EH (cell line): ENCODE measurements at places on chromosomes 16 and 17.

GRCh38 chr17:40921026-40921425 is 16.4 kb downstream of the KRT23 start:
- no peak for DNase-seq

- DNase-seq: peak; percentile 25
Observed at GRCh38 chr16:77169650-77170236, 21.2 kb upstream of the MON1B start.

GRCh38 chr17:10349403-10349802 is 23.4 kb downstream of the MYH13 start:
- no peak for DNase-seq

GRCh38 chr16:79911660-79912059 is 311.1 kb upstream of the MAF start:
- no peak for DNase-seq

DNA sequence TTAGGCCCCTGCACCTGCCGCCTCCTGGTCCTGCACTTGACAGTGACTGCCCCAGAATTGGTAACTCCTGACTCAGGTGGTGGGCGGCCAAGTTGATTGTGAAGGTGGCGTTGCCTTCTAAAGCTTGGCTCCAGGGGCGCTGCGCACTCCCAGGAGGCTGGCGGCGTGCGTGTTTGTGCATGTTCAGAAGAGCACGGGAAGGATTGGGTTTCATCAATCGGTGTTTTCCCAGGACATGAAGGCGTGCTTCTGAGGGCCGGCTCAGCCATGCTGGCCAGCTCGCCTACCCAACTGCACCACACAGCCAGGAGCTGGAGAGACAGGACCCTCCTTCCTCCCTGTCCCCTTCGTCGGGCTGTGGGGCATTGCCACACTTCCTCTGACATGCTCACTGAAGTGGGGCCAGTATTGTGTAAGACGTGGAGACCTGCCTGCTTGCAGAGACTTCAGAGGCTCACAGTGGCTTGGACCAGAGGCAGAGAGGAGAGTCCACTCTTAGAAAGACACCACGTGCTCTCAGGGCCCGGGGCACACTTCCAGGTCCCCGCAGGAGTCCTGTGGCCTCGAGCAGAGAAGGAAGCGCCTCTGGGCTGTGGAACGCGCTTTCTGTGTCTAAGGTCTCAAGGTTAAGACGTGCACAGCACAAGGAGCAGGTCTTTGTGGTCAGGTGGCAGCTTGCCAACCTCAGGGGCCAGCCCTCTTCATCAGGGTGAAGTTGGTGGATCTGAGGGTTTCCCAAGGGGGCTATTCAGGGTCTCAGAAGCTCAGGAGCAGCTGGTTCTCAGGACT is 2.8 kb downstream of the RAB40C start:
- no peak for DNase-seq

GRCh38 chr16:86061318-86061695 is 162.3 kb downstream of the IRF8 start:
- no peak for DNase-seq

GRCh38 chr17:45431531-45432404 is 902 bp downstream of the ARHGAP27 start:
- DNase-seq: peak; percentile 70

- DNase-seq: no peak
Observed at GRCh38 chr16:11634312-11634711, 33.9 kb upstream of the SNN start.

GRCh38 chr16:56362706-56363105 is 62.6 kb downstream of the AMFR start:
- no peak for DNase-seq

- DNase-seq: no peak
Observed at GRCh38 chr17:58329810-58330537, 1.4 kb upstream of the TSPOAP1 start.

- DNase-seq: no peak
Observed at GRCh38 chr17:74011966-74012365, 191.5 kb upstream of the RPL38 start.

- peak; percentile 10 for DNase-seq
Observed at GRCh38 chr16:57940382-57940966, 30.5 kb downstream of the CNGB1 start.

- DNase-seq: no peak
Observed at GRCh38 chr17:49817993-49818392, 29.5 kb downstream of the KAT7 start.

- DNase-seq: no peak
Observed at GRCh38 chr16:65984296-65984695, 382.2 kb upstream of the CDH5 start.

- peak; percentile 92 for DNase-seq
Observed at GRCh38 chr17:57480438-57481196, 224.3 kb downstream of the MSI2 start.

GRCh38 chr17:901191-901950 is 78.2 kb downstream of the NXN start:
- peak; percentile 77 for DNase-seq

DNA sequence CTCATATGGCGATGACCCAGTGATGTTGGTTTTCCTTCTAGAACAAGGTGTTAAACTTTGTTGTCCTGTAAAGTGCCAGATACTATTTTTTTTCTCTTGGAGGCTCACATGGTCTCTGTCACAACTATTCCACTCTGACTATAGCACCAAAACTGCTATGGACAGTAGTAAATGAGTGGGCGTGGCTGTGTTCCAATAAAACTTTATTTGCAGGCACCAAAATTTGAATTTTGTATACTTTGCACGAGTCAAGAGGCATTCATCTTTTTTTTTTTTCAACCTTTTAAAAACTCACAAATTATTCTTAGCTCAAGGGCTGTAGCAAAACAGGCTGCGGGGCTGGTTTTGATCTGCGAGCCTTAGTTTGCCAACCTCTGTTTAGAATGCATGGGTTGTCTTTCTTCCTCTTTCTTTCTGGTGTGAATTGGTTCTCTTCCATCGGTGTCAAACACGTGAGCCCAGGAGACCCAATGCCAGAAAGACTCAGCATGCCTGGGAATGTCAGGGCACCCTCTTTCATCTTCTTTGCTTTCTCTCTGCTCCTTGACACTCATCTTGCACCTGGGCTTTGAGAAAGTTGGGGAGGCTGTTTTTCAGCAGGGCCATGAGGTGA is 2.1 kb downstream of the SYT17 start:
- no peak for DNase-seq

DNA sequence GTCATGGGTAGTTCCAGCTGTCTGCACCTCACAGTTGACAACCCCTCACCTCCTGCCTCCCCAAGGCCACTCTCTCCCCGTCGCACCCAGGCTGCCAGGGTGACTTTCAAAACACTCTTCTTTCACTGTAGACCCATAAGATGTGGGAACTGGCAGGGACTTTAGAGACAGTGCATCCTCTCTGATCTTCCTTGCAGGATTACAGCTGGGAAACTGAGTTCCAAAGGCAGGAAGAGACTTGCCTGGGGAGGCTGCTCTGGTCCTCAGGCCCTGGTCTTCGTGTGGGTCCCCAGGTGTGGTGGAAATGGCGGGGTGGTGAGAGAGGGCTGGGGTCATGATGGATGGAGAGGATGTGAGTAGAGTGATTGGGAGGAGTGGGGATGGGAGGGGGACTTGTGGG is 21.9 kb upstream of the NKD1 start:
- no peak for DNase-seq

DNA sequence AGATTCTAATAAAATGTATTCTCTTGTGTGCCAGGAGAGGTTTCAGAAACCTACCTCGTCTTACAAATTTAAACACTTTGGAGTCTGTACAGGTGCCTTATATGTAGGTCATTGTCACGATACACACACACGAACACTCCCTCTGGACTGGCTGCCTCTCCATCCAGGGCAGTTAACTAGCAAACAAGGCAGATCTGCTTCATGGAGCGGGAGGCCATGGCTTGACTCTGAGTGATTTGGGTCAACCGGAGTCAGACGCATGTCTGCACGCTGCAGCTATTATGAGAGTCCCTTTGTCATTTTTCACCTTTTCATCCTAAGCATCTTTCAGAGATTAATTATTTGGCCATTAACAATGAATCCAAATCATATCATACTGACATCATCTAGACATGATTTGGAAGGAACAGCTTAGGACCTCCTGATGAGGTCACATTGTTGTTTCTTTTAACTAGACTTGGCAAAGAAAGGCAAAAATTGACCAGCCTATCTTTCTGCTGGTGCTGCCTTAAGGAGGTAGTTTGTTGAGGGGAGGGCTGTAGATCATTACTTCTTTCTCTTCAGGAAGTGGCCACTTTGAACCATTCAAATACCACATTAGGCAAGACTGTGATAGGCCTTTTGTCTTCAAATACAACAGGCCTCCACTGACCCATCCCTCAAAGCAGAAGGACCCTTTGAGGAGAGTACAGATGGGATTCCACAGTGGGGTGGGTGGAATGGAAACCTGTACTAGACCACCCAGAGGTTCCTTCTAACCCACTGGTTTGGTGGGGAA is 58.9 kb downstream of the HLF start:
- no peak for DNase-seq

GRCh38 chr17:64938925-64939474 is 19.7 kb upstream of the LRRC37A3 start:
- DNase-seq: peak; percentile 42

- no peak for DNase-seq
Observed at GRCh38 chr17:68854452-68854851, 100.7 kb downstream of the ABCA8 start.

GRCh38 chr17:2814481-2815341 is 18.5 kb downstream of the RAP1GAP2 start:
- no peak for DNase-seq

DNA sequence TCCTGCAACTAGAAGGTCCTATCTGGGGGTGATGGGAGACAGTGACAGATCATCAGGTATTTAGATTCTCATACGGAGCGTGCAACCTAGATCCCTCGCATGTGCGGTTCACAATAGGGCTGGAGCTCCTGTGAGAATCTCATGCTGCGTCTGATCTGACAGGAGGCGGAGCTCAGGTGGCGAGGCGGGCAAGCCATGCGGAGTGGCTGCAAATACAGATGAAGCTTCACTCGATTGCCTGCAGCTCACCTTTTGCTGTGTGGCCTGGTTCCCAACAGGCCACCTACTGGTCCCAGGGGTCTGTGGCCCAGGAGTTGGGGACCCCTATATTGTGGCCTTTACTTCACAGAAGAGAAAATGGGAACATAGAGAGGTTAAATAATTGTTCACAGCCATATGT is 200.4 kb downstream of the IRF8 start:
- no peak for DNase-seq

DNA sequence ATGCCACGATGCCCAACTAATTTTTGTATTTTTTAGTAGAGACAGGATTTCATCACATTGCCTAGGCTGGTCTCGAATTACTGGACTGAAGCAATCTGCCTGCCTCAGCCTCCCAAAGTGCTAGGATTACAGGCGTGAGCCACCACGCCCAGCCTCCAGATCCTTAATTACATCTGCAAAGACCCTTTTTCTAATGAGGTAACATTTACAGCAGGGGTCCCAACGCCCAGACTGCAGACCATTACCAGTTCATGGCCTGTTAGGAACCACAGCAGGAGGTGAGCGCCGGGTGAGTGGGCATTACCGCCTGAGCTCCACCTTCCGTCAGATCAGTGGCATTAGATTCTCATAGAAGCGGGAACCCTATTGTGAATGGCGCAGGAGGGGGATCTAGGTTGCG is 4.0 kb upstream of the RAB11FIP4 start:
- no peak for DNase-seq

DNA sequence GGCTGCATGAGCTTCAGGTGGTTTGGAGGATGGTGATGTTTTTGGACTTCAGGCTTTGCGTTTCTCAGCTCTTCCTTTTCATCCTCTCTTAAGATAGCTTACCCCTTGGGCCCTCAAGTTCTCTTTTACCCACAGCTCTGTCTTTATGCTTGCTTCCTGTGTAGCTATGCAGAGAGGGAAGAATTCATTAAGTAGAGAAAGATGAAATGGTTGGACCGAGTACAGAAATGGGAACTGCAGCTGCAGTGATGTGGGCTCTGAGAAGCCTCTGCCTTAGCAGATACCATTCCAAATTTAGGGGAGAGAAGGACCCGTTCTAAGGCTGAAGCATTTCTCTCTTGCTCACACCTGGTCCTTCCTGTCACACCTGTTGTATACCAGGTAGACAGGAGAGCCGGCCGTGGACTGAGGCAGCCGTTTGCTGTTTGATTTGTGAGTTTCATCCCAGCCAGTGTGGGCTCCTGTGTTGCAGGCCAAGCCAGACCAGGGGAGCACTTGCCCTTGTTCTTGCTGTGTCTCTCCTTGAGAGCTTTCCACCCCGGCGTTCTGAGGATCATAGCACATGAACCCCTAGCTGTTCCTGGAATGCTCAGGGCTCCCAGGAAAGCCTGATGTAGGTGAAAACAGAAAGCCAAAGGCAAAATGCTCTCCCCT is 392.7 kb downstream of the CPPED1 start:
- no peak for DNase-seq

DNA sequence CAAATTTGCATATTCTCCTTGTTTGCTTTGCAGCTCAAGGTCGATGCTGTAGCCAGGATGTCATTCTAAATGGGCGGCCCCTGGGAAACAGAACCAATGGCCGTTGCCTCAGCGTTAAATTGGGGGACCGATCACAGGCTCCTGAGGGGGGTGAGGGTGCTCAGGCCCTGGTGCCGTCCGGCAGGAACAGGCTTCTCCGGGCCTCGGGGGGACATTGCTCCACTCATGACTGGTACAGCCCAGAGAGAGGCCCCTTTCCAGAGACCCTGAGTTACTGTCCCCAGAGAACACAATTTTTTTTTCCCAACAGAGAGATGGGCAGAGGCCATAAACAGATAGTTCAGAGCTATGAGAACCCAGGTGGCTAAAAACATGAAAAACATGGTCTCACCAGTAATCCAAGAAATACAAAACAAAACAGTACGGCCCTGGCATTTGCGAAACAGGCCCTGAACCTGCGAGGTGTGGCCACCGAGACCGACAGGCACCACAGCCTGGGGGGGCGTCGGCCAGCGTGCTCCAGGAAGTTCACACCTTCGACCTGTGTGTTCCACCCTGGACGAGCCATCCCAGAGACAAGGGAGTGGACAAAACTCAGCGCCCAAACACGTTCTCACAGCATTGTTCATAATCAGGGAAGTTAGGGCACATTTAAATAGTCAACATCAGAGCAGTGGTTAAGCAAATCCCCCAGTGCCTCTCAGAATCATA is 82.8 kb downstream of the METRNL start:
- DNase-seq: no peak

DNA sequence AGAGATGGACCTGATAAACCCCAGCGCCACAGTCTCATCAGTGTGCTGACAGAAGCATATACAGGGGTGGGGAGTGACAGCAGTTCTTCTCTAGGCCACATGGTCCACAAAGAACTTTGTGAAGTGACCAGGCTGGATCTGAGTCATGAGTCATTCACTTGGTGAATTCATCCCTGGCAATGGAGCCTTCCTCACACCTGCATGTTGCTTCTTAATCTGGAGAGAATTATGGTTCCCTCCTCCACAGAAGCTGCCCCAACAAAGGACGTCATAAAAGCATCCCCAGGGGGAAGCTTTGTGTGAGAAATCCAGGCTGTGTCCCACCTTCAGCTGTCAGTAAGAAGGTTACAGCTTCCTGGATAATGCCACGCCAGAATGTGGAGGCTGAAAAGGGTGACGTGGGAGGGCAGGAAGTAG is 215.6 kb upstream of the MAF start:
- DNase-seq: no peak

DNA sequence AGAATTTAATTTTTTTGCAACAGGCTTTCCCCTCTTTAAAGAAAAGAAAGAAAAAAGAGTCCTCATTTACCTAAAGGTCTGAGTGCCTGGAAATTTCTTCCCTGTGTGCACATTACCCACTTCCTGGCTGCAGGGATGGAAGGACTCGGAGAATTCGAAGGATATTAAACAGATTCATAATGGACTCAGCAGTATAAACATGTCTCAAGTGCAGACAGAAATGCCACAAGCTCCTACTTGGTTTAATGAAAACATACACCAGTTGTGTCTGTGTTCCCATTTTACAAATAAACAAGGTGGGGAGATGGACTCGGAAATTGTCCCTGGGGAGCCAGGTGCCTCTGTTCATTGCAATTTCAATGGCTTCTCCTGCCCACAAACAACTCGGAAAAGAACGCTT is 47.2 kb downstream of the MEOX1 start:
- no peak for DNase-seq
